GM04503 (cell line): ENCODE measurements at places on chromosomes 3 and 15.

DNA sequence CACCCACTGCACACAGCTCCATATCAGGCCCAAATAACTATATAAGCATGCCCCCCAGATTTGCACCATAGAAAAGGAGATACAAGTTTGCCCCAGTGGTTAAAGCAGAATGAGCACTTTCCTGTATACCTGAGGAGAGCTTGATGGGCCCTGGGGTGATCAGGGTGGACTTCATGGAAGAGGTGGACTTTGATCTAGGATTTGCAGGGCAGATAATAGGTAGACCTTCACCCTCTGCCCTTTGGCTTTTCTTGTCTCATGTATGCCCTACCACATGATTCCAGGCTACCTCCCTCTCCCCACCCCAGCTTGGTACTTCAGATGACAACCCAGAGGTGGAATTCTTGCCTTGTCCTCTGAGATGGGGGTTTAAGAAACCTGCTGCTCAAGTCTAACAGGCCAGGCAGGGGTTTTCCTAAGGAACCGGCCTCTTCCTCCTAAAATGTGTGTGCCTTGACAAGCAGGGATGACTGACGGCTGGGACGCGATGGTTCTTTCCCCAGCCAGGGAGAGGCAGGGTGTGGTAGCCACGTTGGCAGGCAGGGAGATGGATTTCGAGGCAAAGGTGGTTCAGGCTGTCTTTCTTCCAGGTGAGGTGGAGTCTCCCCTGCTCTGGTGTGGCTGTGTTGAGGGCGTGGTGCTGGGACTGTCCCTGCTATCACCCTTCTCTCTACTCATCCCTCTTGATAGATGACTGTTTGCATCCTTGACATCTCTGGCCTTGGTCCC lies 6.6 kb upstream of the RHCG start:
- DNase-seq, result no peak

- no peak for DNase-seq
These were observed 89.9 kb downstream of the ATP10A start for GRCh38 chr15:25773248-25773647.

DNA sequence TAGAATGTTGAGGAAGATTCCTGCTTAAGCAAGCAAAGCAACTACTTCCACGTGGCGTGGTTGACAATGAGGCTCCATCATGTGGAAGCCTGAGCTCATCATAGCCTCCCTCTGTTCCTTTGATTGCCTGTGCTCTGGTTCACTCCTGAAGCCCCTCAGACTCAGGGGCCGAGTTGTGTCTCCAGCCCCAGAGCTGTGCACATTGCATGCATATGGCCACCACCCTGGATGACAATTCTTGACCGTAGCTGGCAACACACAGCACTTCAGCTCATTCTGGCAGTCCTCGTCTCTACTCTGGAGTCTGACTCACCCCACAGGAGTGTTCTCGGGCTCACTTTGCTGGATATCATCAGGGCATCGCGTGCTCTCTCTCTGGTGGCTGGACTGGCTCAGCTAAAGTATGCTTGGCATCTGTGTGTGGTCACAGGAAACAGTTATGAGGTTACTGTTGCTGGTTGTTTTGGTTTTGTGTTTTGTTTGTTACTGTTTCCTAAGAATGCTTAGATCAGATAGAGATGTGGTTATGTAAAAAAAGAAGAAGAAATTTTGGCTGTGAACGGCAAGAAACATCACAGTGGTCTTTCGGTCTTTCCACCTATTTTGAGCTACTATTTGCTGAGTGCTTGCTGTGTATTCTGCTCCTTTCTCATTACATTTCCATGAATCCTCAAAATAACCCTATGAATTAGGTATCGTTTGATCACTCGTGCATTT lies 41.6 kb upstream of the MRPS22 start:
- peak; percentile 100 for DNase-seq

DNA sequence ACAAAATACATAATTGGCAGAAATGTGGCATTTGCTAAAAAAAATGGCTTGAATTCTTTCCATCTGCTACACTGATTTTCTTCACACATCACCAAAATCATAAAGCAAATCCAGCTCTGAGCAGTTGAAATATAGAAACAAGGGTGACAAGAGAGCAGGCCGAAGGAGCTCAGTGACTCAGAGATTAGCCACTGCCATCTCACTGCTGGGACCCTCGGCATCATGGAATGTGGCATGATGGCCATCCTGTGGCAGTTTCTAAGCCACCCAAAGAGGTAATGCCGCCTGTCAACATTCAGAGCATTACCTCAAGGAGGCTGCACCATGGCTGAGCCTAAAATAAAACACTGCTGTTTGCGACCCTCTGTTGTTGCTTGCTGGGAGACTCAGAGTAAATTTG lies 80.5 kb upstream of the OSBPL11 start:
- DNase-seq, result no peak

GRCh38 chr3:71035314-71035713 lies 548.2 kb downstream of the FOXP1 start:
- DNase-seq, result no peak

DNA sequence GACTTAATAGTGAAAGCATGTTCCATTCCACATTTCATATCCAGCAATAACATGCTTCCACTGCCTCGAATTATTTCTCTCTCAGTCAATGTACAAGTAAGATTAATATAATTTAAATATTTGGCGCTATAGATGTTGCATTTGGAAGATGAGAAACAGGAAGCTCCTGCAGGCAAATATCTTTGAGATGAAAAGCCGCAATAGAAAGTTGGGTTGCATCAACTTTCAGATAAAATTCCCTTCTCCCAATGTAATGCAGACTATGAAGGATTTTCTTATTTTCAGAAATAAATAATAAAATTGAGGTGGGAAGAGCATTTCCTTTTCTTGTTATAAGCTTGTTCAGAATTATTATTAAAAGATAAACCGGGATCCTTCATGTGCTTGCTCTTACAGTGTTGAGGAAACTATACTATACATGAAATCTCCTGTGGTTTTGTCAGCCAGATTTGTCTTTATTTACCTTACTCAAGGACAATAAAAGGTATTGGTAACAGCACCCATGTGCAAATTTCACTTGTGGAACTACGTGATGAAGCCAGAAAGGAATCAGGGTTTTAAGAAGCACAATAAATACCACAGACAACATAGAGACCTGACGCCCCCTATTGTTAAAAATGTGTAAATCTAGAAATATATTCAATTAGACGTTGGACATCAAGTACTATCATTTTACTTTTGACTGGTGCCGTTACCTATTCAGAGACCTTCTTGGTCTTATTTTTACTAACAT lies 307.0 kb downstream of the ARPP21 start:
- no peak for DNase-seq

GRCh38 chr15:74434263-74435136 lies 742 bp upstream of the SEMA7A start:
- DNase-seq, result no peak

GRCh38 chr3:94082391-94082937 lies 19.6 kb downstream of the NSUN3 start:
- no peak for DNase-seq

DNA sequence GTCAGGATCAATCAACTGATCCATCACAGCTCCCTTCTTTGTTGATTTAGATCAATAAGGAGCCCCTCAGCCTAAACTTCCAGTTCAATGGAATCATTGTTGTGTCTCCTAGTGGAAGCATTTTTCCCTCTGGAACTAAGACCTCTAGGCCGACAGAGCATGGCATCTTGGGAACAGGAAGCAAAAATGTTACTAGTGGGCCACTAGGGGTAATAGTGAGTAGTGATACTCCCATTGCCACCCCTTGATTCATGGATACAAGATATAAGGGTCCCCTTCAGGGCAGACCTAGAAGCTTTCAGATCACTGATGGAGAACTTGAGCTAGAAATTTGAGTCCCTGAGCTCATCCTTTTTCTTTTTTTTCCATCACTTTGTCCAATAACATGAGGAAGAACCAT lies 40.4 kb upstream of the AZI2 start:
- DNase-seq, result no peak

DNA sequence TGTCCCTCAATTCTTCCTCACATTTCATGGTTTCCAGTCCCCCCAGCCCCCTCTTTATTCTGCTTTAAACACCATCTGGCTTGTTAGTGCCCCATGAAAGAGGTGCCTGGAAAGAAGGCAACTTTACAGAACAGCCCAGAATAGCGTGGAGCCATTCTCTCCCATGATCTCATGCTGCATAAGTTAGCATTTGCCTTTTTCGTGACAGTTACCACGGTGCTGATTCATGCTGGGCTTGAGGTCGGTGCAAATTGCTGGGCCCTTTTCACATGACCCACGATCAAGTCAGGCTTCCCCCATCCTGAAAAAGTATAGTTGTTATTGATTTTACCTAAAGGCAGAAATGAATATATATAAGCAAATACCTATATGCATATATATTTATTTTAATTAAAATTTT lies 29.6 kb downstream of the SQOR start:
- peak; percentile 55 for DNase-seq

GRCh38 chr15:49242820-49243219 lies 72.8 kb downstream of the GALK2 start:
- DNase-seq, result peak; percentile 65

GRCh38 chr3:52385157-52385556 lies 59.7 kb downstream of the SEMA3G start:
- DNase-seq, result no peak

DNA sequence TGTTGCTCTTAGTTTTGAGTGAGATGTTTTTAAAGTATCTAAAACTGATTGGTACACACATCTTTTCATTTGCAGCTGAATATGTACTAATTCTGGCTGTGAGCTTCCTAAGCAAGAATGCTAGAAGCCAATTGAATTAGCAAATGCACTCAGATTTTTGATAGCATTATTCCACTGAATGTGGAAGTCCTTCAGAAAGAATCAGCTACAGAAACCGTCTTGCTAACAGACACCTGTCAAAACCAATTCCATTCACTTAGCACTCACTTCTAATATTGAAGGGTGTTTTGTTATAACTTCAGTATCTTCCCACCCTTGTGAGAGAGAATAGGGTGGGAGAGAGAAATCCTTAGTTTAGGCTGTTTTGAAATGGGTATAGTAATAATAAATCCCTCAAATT lies 317.7 kb downstream of the IL5RA start:
- no peak for DNase-seq

- DNase-seq, result no peak
These were observed 31.3 kb downstream of the HOMER2 start for GRCh38 chr15:82921242-82921641.

DNA sequence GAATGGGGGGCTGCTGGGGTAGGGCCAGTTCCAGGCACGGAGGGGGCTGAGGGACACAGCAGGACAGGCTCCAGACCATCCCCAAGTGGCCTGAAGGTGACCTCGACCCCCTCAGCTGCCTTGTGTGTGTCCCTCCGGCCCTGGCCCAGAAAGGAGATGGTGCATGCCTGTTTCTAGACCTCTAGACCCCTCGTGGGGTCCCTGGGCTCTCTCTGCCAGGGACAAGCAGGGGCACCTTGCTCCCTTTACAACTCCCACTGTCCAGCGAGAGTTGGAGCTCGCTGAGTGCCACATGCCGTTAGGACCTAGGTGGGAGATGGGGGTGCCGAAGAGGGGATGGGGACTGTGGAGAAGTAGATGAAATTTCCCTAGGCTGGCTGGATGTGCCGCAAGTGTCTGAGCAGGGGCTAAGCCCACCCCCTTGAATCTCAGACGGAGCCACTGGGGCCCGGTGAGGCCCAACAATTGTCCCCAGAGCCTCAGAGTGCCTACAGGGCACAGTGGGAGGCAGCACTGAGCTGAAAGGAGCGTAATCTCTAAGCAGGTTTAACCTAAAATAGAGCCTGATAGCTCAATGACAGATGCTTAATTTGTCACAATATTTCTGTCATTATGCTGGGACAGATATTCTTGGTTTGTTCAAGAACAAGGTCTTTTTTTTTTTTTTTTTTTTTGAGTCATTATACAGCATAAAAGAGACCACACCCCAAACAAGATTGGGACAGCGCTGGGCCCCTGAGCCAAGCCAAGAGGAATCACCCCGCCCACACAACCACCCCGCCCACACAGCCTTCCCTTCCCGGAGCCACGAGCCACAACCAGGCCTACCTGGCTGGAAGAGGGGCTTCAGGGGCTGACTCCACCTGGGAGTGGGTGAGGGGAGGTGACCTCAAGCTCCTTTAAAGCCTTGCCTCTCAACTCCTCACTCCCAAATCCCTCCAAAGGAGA lies 23.6 kb upstream of the KLF13 start:
- no peak for DNase-seq

DNA sequence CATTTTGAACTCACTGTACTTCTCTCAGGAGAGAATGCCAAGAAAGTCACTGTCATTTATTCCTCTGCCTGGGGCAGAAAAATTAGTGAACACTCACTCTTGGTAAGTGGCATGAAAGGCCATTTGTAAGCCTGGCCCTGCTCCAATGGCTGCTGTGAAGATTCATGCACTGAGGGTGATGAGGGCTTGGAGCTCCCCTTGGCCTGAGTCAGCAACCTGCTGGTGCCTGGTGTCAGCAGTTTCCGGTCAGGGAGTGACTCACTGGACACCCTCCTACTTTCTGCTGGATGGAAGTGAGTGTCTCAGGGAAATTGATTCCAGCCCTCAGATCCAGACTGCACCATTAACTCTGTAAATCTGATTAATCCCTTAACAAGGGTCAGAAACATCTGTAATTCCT lies 37.6 kb downstream of the TRA2B start:
- DNase-seq, result peak; percentile 81

- no peak for DNase-seq
These were observed 151.6 kb downstream of the IL5RA start for GRCh38 chr3:2958551-2958950.

DNA sequence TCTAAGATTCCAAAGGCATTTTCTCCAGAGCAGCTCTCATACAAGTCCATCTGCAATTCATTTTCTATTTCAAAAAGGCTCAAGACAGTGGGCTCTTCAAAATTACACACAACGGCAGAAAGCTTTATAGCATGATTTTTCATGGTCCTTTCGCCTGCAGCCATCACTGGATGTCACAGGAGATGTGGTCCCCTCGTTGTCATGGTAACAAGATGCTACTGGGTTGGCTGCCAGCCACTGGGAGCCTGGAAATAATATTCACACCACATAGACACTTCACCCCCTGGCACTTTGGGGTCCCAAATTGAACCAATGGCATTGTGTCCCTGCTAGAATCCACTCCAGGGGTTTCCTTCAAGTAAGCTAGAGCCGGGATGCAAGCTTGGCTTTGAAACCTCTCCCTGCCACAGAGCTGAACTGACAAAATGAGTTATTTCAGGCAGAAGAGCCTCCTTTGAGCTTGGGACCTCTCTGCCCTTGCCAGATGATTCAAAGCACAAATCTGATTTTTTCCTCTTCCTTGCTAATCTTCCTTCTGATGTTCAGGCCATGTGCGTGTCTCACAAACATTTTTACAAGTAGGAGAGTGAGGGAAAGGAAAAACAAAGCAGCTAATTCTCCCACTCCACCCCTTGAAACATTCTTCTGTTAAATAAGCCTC lies 512.6 kb upstream of the ADAMTS9 start:
- no peak for DNase-seq
